ENCODE measurements at places on chromosomes 13 and 19.

GRCh38 chr19:13100031-13100588 is 2.5 kb downstream of the LYL1 start:
- no peak for DNase-seq

- no peak for DNase-seq
Observed at GRCh38 chr19:31109636-31110035, 239.6 kb downstream of the TSHZ3 start.

- no peak for DNase-seq
Observed at GRCh38 chr19:918481-919198, 1.5 kb downstream of the KISS1R start.

DNA sequence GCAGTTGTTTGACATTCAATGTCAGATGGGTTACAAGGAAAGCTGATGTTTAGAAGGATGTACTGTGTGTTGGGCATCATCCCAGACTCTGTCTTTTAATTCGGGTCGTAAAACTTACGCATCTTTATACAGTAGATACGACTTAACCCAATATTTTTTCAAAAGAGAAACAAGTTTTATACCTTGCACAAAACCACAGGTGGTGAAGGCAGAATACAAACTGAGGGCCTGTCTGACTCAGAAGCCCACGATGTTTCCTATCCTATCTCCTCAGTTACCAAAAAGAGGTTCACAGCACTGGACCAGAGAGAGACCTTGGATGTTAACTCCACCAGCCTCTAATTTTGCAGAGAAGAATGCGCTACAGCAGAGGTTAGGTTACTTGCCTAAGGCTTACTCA is 477.0 kb downstream of the FOXO1 start:
- no peak for DNase-seq

DNA sequence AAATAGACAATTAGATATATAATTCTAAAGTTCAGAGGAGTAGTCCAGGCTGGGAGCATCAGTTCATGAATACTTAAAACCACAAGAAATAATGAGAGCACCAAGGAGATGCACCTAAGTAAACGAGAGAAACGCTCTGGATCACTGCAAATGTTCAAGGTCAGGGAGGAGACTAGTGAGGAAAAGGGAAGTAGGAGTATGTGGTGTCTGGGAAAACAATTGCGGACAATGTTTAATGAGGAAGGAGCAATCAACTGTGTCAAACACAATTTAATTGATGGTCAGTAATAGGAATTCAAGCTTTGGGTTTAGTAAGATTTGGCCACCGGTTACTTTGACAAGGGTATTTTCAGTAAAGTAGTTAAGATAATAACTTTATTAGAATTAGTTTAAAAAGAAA is 652.2 kb downstream of the DACH1 start:
- DNase-seq: no peak

DNA sequence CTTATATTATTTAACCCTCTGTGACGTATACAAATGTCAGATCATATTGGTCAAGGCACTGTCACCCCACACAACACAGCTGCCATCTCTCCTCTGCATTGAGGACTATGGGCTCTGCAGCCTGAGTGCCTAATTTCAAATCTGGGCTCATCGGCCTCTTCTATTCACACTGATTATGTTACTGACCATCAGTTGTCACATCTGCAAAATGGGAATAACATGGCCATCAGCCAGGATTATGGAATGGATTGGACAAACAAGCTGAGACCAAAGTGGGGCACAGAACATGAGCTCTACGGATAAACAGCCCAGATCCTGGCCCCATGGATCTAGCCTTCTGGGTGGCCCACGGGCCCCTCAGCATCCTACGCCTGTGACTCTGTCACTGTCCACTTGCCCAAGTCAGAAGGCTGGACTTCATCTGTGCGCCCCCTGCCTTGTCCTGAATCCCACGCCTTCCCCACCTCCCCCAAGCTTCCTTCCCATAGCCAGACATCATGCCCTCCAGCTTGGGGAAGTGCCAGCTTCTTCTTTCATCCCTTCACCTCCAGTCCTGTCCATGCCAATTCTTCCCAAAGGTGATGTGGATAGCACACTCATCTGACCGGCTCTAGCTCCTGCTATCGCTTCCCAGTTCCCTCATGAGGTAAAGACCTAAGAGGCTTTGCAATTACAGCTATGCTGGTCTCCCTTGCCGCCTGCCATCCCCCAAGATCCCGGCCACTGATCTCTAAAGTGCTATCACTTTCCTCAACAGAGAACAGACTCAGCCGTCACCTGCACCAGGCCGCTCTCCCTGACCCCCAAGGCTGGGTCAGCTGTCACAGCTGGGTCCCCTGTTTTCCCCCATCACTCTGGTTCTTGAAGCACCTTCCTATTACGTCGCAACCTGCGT is 872 bp downstream of the FARSA start:
- DNase-seq: no peak
